ENCODE measurements at places on chromosomes 3 and 15.

- no peak for DNase-seq
Measured at GRCh38 chr3:193882091-193882490, 253.9 kb upstream of the HES1 start.

DNA sequence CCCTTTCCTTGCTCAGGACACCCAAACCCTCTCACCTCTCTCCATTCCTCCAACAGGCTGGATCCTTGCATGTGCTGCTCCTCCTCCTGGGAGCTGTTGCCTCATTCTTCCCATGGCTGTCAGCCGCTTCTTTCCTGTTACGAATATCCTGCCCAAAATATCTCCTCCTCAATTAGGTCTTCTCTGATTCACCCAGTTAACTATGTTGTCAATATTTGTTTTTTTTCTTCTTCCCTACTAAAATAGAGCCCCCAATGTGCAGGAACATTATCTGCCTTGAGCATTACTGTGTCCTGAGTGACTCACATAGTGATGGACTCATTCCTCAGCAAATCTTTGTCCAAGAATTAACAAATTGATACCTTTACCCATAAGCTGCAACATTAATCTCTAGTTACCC, 357.2 kb downstream of the CLSTN2 start:
- DNase-seq = peak; percentile 47

DNA sequence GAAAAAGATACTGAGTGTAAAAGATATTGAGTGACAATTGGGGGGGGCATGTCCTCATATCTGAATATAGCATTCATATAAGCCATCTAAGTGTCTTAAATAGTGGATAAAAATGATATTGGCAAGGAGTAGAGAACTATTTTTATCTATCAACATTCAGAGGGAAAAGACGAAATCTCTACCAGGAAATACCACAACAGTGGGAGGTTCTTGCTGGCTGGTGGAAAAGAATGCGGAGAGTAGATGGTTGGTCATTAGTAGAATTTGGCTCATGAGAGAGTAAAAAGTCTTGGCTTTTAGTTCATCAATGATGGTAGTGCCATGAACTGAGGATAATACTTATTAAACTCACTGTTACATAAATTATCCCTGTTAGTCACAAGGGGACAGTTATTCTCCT, 4.8 kb upstream of the TCF12 start:
- no peak for DNase-seq

DNA sequence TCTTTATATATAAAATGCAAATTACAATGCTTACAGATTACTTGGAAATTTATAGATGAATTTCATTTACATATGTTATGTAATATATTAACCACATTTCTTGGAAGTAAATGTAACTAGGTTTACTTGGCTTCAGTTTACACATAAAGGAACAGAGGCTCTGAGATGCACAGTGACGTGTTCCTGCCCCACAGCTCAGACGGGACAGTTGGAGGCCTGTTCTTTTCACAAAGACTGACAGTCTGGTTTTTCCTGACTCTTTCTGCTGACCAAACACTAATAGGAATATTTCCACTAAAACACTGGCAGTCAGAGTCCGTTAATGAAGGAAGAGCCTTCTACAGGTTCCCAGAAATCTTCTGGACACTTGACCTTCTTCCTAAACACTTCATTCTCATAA, 336.1 kb downstream of the MFSD1 start:
- no peak for DNase-seq

DNA sequence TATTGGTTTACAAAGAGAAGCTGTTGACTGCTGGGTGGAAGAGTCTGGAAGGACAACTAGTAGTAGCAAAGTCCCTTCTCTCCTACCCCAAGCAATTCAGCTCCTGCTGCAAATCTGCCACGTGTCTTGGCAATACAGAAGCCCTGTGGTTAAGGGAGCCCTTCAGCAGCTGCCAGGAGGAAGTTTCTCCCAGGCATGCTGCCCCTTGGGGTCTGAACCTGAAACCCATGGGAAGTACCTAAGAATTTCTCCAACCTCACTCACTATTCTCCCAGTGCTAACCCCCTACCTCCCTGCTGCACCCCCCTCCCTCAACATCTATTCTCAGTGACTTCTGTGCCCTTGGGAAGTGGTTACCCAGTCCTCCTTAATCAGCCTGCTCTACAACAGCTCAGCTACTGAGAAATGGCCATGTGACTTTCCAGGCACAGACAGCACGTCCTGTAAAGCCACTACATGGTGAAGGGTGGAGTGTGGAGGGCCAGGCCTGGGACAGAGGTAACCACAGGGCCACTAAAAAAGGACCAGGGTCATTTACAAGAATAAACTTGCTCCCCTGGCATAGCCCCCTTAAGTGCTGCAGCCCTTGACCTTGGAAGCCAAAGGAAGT, 316.6 kb downstream of the NTRK3 start:
- DNase-seq = no peak

DNA sequence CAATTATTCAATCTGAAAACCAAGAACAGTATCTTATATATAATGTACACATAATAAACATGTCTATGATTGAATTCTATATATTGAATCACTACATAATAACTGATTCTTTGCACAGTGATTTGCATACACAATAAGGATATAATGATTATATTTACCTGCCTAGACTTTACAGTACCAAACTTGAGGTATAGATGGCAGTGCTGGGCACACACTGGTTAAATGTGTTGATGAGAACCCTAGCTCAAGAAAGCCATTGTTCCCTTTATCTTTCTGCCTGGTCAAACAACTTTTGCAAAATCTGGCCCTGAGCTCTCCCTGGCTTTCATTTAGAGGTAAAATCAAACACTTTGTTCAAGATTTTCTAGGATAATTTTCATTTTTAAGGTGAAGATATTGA, 697.7 kb downstream of the TUSC7 start:
- DNase-seq = no peak

- DNase-seq = no peak
Measured at GRCh38 chr3:28042707-28043106, 198.7 kb upstream of the CMC1 start.

All from fibroblast of skin of left biceps (primary cell).